ENCODE measurements at places on chromosomes 7 and 10.
A peak's percentile ranks its signal among the peaks of the same experiment; 100 is the strongest.

DNA sequence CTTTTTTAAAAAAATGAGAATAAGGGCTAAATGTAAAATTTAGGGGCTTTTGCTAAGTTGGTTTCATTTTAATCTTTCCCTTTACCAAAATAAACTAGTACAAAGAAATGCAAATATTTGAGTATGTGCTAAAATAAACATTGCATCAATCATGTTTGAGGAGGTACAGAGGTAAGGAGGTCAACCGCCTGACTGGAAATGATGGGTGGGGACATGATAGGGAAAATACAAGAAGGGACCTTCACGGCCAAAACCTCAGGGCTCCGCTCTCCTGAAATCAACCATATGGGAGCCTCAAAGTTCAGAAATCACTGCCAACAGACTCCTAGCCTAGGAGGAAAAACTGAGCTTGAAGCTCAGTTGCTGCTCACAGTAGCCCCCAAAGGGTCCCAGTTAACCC, 207.6 kb downstream of the AHR start:
- no peak for DNase-seq

DNA sequence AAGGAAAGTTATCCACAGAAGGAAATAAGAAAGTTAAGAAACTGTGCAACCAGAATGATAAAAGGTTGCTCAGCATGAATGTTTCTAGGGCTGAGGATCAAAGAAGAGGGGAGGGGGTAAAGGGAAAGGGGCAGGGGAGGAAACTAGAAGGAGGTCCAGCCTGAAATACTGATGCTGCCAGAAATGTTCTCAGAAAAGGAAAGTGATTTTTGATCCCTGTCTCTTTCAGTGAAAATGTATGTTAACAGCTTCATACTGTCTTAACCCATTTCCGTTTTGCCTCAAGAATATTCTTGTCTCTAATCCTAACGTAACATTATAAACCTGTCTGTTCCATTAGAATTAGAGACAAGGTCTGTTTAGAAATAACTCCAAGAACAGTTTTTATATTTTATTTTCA, 49.6 kb downstream of the NEBL start:
- DNase-seq, result no peak

GRCh38 chr10:311901-312665, 176.8 kb downstream of the ZMYND11 start:
- no peak for DNase-seq

DNA sequence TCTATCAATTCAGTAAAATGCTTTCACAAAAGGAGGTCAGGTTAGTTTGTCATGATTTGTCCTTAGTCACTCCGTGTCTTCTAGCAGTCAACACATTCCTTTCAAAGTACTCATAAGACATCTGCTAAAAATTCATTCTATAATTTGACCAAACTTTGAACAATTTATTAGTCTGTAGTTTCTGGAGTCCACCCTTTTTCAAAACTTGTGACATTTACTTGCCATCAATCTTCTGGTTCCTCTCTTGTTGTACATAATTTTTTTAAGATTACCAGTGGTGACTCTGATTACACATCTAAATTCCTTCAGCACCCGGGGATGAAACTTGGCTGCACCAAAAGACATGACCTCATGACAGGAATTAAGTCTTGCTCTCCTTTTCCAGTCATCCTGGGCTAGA, 130.1 kb downstream of the NEBL start:
- DNase-seq, result no peak

DNA sequence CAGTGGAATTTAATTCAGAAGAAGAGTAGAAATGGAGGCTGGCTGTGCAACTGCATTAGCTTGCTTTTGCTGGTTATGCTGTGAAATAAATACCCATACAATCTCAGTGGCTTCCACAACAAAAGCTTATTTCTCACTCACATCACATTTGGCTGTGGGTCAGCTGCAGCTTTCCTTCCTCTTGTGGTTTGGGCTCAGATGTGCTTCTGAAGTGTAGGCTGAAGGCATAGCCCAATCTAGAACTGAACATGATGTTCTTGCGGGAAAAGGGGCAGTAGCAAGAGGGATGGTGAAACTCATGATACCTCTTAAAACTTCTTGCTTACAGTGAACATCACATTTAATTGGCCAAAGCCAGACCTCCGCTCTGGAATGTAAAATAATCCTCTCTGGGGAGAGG, 119.9 kb downstream of the HECW1 start:
- no peak for DNase-seq

- no peak for DNase-seq
Measured at GRCh38 chr10:102024799-102025198, 31.2 kb downstream of the ARMH3 start.

- DNase-seq, result no peak
Measured at GRCh38 chr10:123655751-123656150, 10.4 kb upstream of the GPR26 start.

GRCh38 chr10:69644658-69645295, 14.7 kb downstream of the FAM241B start:
- DNase-seq, result no peak

DNA sequence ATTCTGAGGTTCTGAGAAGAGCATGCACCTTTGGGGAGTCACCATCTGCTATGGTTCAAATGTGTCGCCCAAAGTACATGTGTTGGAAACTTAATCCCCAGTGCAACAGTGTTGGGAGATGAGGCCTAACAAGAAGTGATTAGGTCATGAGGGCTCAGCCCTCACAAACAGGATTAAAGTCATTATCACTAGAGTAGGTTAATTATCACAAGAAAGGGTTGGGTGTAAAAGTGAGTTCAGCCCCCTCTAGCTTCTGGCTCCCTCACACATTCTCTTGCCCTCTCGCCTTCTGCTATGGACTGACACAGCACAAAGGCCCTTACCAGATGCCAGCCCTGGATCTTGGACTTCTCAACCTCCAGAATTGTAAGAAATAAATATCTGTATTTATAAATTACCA, 100.3 kb upstream of the C10orf90 start:
- no peak for DNase-seq

DNA sequence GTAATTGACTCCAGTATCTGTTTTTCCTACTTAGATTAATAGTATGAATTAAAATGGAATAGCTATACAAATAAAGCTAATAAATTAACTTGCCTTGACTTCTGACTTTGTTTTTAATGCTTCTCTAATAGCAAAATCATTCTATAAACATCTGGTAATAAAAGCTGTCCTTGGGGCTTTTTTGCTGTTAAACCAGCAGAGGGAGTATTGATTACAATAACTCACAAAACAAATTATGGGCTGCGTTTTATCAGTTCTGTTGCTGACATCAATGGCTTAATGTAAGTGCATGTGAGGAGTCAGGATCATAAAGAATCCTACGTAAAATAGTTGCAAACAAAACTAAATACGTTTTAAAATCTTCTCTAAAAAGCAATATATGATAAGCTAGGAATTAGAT, 667.8 kb downstream of the PCDH15 start:
- peak; percentile 14 for DNase-seq

GRCh38 chr10:31296754-31297153, 22.3 kb upstream of the ZEB1 start:
- DNase-seq, result no peak

GRCh38 chr10:14173706-14174594, 156.8 kb downstream of the FRMD4A start:
- DNase-seq, result no peak

GRCh38 chr7:3917436-3917835, 616.4 kb downstream of the SDK1 start:
- no peak for DNase-seq

GRCh38 chr7:98616381-98617050, 569 bp upstream of the NPTX2 start:
- DNase-seq, result no peak

GRCh38 chr7:120171406-120171805, 101.6 kb upstream of the KCND2 start:
- DNase-seq, result no peak

- DNase-seq, result no peak
Measured at GRCh38 chr7:16271990-16272665, 149.2 kb downstream of the CRPPA start.

DNA sequence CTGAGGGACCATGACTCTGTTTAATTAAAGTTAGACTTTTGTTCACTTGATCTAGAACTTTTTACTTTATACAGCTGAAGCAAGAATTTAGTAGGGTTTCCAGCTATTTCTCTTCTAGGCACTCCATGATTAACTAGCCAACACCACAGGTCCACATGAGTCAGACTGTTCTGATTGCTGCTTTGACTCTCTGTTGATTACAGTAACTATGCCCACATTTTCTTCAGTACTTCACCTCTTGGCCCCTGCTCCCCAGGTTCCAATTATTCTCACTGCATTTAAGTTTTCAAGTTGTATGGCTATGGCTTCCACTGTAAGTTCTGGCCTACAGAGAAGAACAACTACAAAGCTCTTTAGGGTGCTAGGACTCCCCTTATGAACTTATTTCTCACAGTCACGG, 737.2 kb upstream of the IGFBP3 start:
- no peak for DNase-seq

DNA sequence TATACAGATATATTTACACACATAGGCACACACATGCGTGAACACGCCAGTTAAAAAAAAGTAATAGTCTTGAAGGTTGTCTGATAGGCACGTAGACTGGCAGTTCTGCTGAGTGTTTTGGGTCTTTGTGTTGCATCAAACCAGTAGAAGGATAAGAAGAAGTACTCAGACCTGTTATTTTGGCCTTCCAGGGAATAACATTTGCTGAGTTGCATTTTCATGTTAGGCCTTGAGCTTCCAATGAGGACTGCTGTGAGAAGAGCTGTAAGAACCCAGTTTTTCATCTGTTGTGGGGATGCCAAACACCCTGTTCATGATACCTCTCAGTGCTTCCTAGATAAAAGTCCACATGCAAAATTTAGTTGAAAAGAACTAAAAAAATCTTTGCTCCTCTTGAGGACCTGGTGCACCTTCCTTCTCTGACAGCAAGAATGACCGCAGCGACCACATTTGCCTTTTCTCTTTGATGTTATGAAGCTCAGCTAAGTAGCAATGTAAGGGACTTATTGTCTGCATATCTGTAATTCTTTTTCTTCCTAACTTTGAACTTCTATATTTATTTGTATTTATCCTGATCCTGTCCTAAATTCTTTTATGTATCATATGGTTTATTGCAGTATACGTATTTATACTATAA, 27.2 kb downstream of the HIPK2 start:
- DNase-seq, result no peak

GRCh38 chr7:45922810-45923209, 1.7 kb upstream of the IGFBP3 start:
- no peak for DNase-seq

- DNase-seq, result no peak
Measured at GRCh38 chr7:73766556-73767229, 3.4 kb downstream of the CLDN3 start.

- DNase-seq, result no peak
Measured at GRCh38 chr10:9579110-9579705, 1438.5 kb upstream of the CELF2 start.

DNA sequence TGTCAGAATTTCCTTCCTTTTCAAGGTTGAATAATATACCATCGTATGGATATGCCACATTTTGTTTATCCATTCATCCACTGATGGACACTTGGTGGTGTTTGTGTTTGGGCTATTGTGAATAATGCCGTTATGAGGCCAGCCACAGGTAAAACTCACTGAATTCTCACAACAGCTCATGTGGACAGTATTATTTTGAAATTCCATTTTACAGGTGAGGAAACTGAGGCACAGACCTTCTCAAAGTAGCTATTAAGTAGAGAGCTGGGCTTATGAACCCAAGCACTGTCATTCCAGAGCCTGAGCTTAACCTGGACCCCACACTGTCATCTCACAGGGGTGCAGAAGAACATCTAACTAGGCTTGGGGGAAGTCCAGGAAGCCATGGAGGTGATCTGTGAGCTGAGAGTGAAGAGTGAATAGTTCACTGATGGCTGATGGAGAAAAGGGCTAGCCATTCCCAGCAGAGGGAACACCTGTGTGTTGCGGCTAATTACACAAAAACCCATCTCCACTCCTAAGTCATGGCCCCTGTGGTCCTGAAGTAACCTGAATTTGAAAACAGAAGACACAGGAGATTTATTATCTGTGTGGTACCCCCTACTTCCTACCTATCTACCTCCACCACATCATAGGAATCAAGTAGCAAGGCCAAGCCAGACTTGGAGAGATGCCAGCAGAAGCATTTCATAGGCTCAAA, 8.7 kb downstream of the INMT start:
- DNase-seq, result no peak

DNA sequence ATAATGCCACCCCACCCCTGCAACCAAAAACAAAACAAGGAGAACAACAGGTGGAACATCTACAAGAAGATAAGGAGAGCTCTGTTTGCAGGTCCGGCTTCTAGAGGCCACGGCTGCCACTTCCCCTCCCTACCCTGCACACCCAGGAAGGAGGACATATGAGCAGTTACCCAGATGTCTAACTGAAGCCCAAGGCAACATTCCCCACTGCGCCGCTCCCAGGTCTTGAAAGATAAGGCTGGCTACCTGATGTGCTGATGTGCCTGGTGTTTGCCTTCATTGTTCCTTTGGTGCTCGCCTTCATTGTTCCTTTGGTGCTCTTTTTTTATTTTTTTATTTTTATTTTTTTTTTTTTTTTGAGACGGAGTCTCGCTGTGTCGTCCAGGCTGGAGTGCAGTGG, 21.0 kb downstream of the HPS6 start:
- no peak for DNase-seq

- DNase-seq, result no peak
Measured at GRCh38 chr7:137366995-137367394, 23.5 kb upstream of the PTN start.

GRCh38 chr10:44036425-44036824, 348.5 kb downstream of the CXCL12 start:
- no peak for DNase-seq

- DNase-seq, result no peak
Measured at GRCh38 chr10:61547297-61547696, 94.1 kb upstream of the TMEM26 start.

DNA sequence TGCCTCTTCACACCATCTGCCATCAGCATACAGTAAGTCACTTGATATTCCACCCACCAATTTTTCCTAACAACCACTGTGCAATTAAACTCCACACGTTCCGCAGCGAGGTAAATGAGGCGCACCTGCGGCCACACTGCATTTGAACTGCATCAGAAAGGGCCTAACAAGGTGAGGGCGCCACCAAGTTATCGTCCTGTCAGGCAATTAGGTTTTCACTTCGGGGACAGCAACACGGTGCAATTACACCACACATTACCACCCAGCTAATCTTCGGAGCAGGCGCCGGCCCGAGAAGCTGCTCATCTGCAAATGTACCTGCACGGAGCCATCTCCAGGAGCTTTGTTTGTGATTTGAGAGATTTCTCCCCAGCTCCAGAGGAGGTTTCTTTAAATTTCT, 84.4 kb downstream of the EBF3 start:
- DNase-seq, result no peak

DNA sequence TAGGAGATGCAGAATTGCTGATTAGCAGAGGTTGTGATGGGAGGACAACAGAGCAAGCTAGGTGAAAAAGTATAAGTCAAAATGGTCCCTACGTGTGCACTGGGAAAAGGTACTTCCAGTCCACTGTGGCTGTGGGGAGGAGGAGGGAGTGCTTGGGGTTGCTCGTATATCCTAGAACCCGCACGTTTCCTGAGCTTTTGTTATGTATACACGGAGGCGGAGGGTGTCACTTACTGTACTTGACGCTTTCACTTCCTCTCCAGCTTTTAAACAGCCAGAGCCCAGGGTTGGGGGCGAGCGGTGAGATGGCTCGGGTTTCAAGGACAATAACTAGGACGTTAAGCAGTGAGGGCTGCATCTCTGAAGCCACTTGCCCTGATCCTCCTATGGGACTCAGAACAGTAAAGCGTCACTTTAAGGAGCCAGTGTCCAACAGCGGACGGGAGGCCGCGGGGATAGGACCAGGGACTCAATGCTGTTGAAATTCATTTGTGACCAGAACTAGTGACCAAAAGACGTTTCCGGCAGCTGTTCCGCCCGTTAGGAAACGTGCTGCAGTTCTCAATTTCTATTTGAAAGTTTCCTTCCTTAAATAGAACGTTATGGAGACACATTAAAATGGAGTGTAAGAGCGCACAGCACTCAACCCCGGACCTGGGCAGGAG, 985 bp upstream of the ETV1 start:
- DNase-seq, result peak; percentile 79
